ENCODE measurements at places on chromosomes 7 and 10.

GRCh38 chr10:3167611-3168330 is 4.8 kb downstream of the PITRM1 start:
- DNase-seq = no peak

- no peak for DNase-seq
Measured at GRCh38 chr10:87546210-87546609, 41.5 kb downstream of the MINPP1 start.

GRCh38 chr10:52284416-52285013 is 29.6 kb upstream of the DKK1 start:
- no peak for DNase-seq

GRCh38 chr10:34731885-34732701 is 83.0 kb downstream of the PARD3 start:
- no peak for DNase-seq

- no peak for DNase-seq
Measured at GRCh38 chr7:143467724-143468123, 9.9 kb upstream of the TAS2R41 start.

Measured in cerebellar cortex (tissue), 1 donor.